ENCODE measurements at places on chromosomes 1 and 21.

DNA sequence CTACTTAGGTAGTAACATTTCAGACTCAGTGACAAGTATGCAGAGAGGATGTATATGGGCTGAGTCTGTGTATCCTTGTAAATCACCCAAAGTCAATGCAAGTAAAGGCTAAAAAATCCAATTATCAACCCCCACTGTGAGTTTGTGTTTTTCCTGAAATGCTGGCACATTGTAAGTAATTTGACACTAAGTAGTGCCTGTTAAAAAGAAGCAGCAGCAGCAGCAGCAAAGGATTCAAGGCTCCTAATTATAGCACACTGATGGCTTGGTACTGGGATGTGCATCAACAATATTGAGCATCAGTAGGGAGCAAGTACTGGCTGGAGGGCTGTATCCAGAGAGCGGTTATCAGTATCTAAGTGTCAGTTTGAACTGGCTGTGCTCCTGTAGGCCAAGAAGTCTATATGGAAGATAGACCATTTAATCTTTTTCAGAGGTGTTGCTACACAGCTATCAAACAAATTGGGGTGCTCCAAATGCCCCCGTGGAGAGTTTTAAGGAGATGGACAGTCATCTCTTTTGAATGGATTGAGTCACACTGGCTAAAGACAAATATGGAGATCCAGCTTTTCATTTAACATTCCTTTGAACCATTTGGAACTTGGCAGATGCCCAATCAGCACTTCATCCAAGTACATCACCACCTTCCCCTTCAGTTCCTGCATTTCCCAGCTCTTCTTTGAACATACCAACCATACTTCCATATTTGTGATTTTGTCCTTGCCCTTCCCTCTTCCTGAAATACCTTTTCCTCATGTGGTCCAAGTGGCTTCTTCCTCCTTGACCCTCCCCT, 241.2 kb upstream of the ST6GALNAC5 start:
- no peak for DNase-seq

- no peak for DNase-seq
Measured at GRCh38 chr1:79585801-79586200, 579.3 kb upstream of the ADGRL4 start.

DNA sequence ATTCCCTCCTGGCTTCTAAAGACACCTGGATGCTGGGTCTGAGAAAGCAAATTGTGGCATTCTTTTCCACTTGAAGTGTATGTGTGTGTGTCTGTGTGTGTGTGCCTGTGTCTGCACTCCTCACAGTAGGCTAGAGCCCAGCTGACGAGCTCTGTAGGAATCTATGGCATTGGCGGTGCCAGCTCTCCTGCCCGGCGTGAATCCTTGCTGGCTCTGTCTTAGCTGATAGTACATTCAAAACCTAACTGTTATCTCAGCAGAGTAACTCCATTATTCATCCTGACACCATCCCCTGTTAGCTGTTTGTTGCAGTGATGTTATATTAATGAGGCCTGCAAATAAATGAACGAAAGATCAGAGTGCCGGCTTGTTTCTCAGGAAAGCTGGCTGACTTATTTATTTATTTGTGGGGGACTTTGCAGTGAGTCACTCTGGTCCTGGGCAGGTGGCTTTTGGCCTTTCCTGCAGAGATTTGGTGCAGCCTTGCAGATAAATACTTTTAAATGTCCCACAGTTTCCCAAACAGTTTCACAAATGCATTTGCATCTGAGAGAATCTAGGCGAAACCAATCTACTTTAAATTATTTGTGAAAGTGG, 160.6 kb upstream of the CD34 start:
- no peak for DNase-seq

- no peak for DNase-seq
Measured at GRCh38 chr21:45460011-45460565, 55.1 kb downstream of the COL18A1 start.

- no peak for DNase-seq
Measured at GRCh38 chr1:209937996-209938959, at the start of gene SYT14. TSS of gene SYT14 (plus strand) at chr1:209938217. CDS start at chr1:209938265, 48 bp downstream.

DNA sequence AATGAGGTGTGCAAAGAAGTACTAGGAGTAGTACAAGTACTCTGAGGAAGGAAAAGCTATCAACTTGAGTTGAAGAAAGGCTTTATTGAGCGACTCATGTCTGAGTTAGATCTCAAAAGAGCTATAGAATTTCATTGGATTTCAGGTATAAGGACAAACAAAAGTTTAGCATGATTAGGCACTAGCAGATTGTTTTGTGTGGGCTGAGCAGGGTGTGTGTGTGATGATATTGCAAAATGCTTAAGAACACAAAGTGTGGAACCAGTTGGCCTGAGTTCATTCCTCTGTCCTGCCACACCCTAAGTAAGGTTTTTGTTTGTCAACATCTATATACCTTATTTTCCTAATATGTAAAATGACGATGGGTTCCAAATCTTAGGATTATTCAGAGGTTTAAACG, 158.9 kb downstream of the KCNK2 start:
- no peak for DNase-seq

GRCh38 chr21:45403825-45404729, 888 bp upstream of the COL18A1 start:
- no peak for DNase-seq

DNA sequence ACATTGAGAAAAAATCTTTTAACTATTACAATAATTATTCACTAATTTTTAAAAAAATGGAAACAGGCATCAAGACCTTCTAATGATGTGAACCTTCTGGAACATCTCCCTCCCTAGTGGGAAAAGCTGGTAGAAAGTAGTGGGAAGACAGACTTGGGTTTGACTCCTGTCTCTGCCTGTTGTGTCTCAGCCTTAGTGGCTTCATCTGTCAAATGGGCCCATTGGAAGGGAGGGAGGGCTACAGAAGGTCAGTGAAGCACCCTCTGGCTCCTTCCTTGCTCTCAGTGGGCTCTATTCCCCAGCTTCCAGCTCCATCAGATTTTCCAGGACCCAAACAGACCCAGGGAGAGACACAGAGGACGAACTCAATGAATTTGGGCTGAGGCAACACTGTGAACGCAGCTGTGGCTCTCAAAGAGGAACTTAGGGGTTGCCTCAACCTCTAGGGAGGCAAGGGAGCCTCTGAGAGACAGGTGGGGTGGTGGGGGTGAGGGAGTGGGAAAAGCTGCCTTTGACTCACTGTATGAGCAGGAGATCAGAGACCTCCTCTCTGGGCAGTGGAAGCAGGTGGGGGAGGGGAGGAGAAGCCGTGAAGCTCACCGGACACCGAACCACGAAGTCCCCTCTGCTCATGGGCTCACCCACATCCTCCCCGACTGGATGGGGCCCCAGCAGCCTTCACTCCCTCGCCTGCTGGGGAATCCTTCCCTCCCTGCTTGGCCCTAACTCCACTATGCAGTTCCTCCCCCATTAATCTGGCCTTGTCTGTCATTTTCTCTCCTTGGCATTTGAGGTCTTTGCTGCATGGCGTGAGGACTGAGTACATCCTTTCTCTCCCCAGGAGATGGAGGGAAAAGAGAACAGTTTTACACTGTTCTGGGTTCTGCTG, 4.5 kb downstream of the CNR2 start:
- DNase-seq = no peak

DNA sequence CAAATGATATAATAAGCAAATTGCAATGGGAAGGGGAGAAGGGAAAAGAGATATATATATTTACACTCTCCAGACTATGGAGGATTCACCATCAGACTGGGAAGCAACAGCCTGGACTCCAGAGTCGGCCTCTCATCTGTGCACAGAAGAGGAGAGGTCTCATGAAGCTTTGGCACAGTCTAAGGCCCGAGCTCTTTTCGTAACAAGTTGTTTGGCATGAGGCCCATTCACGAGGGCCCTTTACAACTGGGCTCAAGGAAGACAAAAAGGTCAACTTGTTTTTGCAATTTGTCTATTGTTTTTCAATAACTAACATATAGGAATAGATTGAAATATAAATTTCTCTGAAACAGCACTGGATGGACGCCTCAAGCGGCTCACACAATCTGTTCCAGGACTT, 66.7 kb upstream of the AJAP1 start:
- no peak for DNase-seq

DNA sequence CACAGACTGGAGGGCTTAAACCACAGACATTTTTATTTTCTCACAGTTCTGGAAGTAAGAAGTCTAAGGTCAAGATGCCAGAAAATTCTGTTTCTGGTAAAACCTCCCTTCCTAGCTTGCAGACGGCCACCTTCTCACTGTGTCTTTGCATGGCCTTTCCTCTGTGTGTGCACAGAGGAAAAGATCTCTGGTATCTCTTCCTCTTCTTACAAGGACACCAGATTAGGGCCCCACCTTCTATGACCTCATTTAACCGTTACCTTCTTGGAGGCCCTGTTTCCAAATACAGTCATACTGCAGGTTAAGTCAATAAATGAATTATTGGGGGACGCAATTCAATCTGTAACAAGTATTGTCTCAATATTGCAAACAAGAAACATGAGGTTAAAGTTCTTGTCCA, 63.0 kb upstream of the PRDX6 start:
- no peak for DNase-seq

- no peak for DNase-seq
Measured at GRCh38 chr1:25991937-25992688, 5.8 kb downstream of the PAFAH2 start.

- DNase-seq = peak; percentile 60
Measured at GRCh38 chr1:45569962-45570581, 13.8 kb upstream of the NASP start.

DNA sequence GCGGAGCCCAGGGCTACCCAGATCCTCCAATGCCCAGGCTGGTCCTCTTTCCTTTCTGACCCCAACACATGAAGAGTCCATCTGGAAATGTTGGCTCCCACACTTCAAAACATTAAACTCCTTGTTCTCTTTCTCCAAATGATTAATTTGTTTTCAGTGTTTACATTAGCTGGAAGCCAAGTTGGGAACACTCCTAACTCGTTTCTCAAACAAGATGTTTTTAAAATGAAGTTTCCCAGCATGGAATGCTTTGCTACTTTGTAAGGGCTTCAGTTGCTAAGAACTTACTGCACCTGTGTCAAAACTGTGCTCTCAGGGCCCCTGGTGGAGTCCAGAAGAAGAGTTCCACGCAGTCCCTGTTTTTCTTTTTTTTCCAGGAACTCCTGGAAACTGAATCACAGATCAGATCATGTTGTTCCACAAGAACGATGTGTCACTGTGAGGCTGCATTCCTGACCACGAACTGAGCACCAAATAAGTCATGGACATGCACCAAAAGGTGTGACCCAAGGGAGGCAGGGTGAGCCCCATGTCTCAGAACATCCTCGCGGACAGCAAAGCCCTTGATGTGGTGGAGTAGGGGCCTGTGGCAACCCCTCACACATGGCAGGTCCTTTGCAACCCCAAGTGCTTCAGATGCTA, 257.3 kb downstream of the KCNJ6 start:
- peak; percentile 16 for DNase-seq

DNA sequence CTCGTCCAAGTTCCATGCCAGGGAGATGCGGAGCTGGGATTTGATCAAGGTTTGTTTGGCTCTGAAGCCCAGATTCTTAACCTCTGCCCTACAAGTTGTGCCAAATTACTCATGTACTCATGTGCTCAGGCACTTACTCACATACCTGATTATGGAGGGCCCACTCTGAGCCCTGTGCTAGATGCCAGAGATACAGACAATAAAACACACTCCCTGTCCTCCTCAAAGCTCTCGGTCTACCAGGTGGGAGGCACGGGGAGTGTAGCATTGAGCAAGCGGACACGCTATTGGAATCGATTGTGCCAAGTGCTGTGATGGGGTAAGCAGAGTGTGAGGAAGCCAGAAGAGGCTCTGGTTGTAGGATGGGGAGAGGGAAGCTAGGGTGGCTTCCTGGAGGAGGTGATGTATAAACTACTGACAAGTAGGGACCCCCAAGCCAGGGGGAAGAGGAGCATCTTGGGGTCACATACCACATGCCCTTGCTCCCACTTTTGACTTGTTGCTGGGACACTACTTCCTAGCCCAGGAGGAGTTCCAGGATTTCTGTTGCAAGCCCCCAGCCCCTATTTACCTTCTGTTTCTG, 49.8 kb upstream of the IFNLR1 start:
- no peak for DNase-seq
